Right renal cortex interstitium (tissue), 3 donors: ENCODE measurements at places on chromosomes 3 and 15.

- no peak for DNase-seq
Measured at GRCh38 chr15:48060396-48060795, 60.4 kb upstream of the SLC24A5 start.

DNA sequence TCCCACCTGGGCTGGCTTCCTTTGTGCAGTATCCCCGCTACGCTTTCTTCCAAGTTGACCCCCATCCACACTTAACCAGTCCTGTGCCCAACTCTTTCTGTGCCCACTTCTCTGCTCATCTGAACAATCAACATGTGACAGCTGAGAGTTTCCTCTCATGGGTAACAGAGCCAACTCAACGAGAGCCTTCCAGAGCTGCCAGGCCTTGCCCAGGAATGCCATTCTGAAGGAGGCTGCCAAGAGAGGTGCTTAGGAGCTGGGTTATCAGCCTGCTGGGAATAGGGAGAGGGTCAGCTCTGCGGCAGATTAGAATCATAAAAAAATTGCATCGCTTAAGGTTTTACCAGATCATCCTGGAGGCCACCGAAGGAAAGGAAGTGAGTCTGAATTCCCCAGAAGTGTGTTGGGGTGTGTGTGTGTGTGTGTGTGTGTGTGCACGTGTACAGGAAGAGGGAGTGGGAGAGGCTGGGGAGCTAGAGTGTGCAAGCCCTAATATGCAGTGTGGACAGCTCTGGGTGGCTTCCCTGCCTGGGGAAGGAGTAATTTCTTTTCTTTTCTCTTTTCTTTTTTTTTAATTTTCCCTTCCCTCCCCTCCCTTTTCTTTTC lies 66.7 kb downstream of the ITGA11 start:
- no peak for DNase-seq

- no peak for DNase-seq
Measured at GRCh38 chr3:52313188-52313773, 2.8 kb upstream of the DNAH1 start.

- DNase-seq: no peak
Measured at GRCh38 chr3:114439284-114439683, 145.5 kb downstream of the TIGIT start.

DNA sequence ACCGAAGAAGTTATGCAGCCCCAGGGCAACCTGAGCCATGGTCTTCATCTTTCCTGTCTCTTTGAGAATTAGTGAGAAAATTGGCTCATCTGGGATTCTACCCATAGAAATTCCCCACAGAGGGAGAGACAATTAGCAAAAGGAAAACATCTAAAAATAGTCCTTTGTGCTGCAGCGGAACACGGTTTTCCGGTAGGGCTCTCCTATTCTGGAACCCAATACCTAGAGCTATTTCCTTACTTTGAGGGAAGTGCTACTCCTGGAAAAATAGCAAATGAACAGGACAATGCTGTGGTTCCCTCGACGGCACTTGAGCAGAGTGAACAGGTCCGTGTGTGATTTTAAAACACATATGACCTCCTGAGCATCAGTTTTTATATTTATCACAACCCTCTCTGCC lies 210.5 kb downstream of the FGF12 start:
- no peak for DNase-seq

DNA sequence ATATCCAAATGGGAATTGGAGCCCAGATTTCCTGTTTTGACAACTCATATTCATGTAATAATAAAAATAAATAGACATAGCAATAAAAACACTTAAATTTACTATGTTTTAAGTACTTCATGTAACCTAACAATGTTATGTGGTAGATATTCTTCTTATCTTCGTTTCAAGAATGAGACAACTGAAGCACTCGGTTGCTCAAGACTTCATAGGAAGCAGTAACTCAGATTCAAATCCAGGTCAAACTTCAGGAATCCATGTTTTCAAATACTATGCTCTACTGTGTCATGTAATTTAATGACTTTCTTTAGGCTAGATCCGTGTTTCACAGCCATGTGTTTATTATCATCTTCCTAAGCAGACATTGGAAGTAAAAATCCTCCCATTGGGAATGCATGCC lies 492.2 kb downstream of the CNTN3 start:
- no peak for DNase-seq

DNA sequence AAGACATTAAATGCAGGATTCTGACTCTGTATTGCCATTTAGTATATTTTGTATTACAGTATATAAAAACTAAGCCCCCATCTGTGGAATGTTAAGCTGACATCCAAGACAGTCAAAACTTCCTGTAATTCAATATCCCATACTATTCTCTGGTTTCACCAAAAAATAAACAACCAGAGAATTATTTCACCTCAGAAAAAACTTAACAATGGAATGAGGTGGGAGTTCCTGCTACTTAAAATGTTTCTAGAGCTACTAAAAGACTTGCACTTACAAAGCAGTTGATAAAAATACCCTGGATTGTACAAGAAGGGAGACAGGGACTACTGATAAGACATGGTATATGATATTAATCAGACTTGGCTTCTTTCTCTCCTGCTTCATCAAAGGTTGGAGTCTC lies 8.3 kb downstream of the ARL13B start:
- DNase-seq: no peak

DNA sequence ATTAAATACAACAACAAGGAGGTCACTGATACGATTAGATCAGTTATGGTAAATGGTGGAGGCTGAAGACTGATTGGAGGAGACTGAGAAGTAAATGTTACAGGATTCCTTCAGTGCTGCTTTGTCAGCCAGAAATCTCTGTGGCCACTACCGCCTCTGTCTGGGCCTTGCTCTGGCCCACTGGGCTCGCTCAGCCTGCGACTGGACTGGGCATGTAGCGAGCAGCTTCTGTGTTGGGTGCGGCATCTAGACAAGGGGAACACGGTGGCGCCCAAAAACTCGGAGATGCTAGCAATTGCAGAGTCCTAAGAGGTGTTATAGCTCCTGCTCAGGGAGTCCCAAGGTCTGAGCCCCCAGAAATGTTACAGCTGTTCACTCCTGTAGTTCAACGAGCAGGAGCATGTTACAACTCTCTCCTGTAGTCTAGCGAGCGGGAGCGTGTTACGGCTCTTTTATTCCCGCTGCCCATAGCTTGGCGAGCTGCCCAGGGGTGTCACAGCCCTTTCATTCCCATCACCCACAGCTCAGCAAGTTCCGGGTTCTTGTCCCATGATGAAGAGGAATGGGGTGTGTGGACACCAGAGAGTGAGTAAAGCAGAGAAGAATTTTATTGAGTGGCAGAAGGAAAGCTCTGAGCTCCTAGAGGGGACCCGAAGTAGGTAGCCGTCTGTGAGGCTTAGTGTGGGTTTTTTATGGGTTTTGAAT lies 24.7 kb downstream of the SLC15A2 start:
- no peak for DNase-seq

DNA sequence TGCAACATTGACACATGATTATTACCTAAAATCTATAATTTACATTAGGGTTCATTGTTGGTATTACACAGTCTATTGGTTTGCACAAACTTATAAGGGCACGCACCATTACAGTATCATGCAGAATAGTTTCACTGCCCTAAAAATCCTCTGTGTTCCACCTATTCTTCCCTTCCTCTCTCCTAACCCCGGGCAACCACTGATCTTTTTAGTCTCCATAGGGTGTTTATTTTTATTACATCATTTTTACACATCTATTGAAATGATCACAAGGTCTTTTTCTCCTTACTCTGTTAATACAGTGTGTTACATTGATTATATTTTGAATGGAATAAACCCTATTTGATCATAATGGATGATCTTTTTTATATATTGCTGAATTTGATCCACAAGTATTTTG lies 15.5 kb upstream of the ECT2 start:
- DNase-seq: no peak

- DNase-seq: no peak
Measured at GRCh38 chr3:119723022-119723421, 20.2 kb downstream of the CFAP91 start.

DNA sequence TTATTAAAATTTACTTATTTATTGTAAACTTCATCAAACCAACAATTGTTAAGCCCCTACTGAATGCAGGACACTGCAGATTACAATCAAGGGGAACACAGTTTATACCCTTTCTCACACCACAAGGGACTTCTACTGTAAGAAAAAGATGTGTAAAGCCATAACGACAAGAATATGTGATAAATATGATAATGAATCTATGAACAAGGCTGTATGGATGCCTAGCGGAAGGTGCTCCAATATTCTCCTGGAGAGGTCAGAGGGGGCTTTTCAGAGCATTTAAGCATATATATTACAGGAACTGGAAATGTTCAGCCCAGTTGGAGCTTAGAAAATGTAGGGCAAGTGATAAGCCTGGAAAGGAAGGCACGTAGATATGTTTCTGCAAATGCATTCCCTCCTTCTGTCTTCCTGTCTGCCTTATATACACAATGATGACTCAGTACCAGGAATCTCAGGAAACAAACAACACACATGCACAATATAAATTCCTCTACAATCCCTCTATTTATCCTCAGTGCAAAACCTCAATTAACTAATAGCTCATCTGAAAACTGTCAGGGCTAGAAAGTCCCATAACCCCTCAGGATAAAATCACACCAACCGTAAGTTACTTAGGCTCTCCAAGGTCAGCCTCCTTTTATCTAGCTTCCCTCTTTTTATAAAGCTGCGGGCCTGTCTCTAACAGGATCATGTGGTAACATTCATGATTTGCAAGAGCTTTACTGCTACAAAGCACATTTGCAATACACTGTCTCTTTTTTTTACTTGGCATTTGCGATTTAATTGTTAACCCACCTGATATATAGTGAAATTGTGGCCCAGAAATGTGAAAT lies 393.1 kb downstream of the LPP start:
- DNase-seq: no peak

DNA sequence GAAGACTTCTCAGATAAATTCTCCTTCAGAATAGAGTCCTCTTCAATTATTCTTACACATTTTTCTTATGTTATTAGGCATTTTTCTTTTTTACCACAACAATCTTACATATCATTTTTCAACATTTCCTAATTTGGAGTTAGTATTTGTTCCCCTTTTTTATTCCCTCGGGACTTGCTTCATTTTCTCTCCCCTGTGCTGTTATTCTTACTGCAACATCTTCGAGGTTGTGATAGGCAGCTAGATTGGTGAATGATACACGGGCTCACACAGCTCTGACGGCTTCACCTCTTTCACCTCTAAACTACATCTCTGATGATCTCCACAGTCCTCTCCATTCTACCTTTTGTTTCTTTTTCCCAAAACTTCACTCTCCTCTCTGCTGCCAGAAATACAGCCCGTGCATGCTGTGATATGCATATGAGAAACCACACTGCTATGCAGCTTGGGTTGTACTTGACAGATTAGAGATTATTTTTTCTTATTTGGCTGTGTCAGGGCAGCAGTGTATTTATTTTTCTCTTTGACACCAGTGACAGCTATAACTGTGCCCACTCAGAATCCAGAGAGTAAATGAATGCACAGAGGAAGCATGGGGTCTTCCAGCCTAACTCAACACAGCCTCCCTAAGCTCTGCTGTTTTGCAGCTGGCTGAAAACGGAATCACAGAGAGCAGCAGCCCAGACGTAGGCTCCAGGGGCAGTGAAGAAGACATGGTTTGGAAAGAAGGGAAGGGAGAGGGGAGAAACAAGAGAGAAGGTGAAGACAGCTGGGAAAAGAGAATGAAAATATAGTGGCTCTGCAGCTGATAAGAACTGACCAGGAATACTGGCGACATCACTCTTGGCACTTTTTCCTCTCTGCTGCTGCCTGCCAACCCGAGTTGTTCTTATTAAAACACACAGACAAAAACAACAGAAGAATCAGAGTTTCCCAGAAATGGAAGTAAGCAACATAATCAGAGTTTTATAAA lies 61.8 kb downstream of the SLC9A9 start:
- DNase-seq: no peak

DNA sequence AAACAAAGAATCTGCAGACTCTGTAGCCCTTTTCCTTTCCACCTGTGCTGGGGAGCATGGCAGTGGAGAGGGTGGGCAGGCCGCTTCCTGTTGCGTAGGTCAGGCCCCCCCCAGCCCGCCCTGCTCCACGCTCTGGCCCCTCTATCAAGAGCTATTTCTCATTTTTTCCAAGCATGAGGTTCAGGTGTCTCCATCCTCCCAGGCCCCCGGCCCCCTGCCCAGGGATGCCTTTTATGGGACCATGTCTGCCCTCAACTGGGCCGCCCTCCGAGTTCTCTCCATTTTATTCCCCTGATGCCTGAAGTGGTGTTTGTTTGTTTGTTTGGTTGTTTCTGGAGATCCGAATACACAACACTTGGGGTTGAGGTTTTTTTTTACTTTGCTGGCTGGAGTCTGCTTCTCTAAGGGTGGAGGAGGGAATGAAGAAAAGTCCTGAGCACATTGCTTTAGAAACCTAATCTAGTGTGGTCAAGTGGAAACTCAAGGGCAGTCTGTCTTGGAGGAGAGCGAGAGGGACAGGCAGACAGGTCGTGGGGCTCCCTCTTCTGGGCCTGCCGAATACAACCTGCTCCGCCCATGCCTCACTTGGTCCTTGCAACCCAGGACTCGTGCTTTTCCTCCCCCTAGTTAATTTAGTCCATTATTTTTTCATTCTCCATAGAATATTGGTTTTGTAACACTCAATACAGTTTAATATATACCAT lies 176.5 kb upstream of the LYSMD4 start:
- DNase-seq: no peak

- DNase-seq: no peak
Measured at GRCh38 chr3:18241837-18242236, 183.3 kb downstream of the SATB1 start.

DNA sequence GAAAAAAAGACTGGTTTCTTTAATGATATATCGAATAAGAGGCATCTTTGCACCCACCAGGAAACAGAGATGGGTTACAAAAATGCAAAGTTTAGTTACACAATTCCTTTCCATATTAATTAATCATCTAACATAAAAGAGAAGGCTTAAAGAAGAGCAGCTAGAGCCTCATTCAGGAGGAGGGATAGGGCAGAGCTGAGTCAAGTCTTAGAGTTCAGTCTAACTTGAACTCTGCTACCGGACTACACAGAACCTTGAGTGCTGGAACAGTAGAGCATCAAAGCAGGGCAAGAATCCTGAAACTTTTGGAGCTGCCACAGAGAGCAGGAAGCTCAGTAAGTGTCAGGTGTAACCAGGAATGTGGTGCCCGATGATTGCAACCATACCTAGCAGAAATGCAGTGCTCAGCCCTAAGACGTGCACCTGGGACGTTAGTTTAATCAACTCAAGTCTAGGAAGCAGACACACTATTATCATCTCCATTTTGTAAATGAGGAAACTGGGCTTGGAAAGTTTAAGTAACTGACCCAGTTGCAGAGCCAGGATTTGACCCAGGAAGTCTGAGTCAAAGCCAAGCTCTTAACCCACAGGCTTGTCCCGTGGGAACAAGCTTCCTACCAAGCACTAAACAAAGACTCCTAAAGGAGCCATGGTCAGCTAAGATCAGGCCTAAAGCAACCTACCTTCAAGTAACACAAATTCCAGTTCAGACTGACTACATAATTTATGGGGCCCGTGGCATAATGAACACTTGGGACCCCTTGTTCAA lies 187.4 kb downstream of the FOXP1 start:
- DNase-seq: no peak

- DNase-seq: no peak
Measured at GRCh38 chr3:127639173-127640041, 10.4 kb downstream of the PODXL2 start.

- DNase-seq: no peak
Measured at GRCh38 chr3:8990266-8991215, 27.3 kb upstream of the RAD18 start.
